Fibroblast of mammary gland (primary cell): ENCODE measurements at places on chromosomes 2 and 18.
A peak's percentile ranks its signal among the peaks of the same experiment; 100 is the strongest.

DNA sequence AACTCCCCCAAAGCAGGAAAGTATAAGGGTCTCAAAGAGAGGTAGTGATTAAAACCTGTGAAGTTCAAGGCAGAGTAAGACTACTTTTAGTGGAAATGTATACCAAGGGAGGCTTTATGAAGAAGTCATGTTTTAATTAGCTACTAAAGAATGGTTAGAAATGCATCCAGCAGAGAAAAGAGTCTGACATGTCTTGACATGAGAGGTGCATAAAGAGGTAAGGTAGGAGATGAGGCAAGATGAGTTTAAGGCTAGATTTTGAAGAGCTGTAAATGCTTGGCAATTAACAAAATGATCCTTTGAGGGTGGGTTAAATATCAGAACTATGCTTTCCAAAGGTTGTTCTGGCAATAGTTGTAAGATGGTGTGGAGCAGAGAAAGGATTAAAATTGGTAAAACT, 88.7 kb upstream of the WDSUB1 start:
- no peak for DNase-seq

DNA sequence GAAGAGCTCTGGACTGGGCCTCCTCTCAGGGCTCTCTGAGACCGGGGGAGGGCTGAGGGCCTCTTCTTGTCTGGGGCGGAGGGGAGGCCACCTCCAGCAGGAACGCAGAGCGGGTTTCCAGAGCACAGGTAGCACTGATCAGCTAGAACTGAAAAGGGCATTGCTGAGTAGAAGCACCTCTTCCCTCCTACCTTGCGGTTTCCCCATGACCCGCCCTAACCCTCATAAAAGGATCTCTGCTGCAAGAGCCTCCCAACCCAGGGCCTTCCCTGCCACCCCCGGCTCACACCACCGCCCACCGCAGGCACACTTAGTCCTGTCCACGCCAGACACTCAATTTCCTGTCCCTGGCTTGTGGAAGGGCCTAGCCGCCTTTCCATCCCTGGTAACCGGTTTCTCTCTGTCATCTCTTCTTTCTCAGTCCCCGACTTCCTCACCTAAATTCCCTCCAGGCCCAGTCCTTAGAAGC, 966 bp downstream of the ADCY3 start:
- no peak for DNase-seq

DNA sequence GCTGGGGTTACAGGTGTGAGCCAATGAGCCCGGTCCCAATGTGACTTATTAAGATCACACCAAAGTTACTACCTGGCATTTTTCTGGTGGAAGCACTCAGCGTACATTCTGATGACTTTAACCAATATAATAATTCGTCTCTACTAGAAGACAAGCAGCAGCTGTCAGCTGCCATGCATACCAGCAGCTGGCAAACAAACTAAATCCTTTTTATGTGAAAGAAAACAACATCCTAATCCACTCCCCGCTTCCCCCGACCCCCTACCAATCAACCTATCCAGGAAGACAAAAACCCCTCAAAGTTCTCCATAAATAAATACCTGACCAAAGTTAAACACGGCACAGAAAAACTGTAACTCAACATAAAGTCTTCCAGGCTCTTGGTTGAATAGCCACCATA, 42.1 kb downstream of the GPR155 start:
- DNase-seq, result no peak

DNA sequence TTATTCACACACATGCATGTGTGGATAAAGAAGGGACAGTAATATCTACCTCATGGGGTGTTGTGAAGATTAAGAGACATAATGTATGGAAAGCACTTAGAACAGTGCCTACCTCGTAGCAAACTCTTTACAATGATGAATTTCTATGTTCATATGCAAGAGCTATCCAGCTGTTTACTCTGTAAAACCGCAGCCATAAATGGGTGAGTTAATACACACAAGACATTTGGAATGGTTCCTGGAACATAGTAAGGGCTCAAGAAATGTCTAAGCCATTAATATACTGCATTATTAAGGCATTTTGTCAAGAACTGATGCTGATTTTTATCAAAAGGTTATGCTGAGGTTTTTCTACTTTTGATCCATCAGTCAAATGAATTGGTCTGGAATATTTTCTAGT, 1076.2 kb downstream of the TSN start:
- DNase-seq, result no peak

- no peak for DNase-seq
Observed at GRCh38 chr2:138742441-138743057, 37.6 kb downstream of the NXPH2 start.

DNA sequence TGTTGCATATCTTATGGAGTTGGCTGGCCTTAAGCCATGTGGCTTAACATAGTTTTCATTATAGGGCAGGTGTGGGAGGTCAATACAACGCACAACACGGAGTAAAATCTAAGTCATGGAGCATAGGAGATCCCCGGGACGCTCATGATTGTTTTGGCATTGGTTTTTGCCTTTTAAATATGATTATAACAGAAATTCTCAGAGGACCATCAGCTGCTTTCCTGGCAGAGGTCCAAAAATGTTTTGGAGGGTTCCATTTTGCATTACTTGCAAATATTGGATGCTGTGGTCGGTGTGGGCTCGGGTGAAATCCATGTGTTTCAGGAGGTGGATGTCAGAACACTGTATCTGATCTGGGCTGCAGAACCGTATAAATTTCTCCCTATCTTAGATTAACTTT, 3.4 kb downstream of the NCOA1 start:
- no peak for DNase-seq

- DNase-seq, result peak; percentile 89
Observed at GRCh38 chr2:27860111-27860510, 30.1 kb downstream of the RBKS start.

- no peak for DNase-seq
Observed at GRCh38 chr2:83536556-83536955, 922.5 kb downstream of the SUCLG1 start.
